ELF-1 (cell line): ENCODE measurements at places on chromosomes 1 and 21.

- DNase-seq, result no peak
Observed at GRCh38 chr1:233242827-233243483, 52.6 kb downstream of the PCNX2 start.

DNA sequence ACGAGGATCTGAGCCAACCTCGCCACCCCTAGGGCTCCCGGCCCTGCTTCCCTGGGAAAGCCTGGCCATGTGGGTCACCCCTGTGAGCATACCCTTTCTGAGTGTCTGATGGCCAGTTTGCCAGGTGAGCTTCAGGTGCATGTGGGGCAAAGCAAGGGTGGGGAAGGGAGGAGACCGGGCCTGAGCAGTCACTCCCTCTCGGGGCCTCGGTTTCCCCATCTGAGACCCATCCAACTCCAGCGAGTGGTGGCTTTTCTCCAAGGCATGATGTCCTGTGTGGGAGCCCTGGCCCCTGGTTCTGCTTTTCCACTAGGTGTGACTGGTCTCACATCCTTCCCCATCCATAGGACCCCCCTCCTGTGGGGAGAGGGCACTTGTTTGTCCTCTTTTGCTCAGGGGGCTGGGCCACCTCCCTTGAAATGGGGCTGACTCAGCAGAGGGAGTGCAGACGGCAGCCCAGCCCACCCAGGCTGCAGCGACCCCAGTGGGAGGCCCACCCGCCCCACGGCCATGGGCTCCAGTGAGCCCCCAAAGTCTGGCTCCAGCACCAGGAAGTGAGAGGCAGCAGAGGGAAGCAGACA is 1.7 kb upstream of the WNT9A start:
- DNase-seq, result no peak

DNA sequence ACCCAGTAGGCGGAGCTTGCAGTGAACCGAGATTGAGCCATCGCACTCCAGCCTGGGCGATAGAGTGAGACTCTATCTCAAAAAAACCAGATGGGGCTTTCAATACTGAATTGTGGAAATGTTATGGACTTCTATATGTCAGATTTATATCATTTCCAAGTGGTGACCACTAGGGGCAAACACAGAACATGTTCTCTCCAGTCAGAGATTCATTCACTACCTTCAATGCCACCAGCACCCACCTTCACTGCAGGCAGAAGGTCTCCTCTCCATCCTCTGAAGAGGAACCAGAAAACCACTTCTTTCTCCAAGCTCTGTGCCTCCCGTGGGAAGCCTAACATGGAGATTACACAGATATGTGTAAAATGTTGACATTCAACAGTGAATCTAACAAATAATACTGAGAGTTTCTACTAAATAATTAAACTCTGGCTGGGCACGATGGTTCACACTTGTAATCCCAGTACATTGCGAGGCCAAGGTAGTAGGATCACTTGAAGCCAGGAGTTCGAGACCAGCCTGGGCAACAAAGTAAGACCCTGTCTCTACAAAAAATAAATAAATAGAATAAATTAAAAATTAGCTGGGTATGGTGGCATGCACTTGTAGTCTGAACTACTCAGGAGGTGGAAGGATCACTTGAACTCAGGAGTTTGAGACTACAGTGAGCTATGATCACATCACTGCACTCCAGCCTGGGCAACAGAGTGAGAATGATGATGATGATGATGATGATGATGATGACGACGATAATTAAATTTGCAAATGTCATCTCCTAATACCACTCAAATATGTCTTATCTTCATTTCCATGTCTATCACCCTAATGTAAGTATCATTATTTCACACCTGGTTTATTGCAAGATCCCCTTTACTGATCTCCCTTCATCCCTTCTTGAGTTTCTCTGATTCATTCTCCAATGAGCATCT is 151.1 kb downstream of the ZNF281 start:
- no peak for DNase-seq

DNA sequence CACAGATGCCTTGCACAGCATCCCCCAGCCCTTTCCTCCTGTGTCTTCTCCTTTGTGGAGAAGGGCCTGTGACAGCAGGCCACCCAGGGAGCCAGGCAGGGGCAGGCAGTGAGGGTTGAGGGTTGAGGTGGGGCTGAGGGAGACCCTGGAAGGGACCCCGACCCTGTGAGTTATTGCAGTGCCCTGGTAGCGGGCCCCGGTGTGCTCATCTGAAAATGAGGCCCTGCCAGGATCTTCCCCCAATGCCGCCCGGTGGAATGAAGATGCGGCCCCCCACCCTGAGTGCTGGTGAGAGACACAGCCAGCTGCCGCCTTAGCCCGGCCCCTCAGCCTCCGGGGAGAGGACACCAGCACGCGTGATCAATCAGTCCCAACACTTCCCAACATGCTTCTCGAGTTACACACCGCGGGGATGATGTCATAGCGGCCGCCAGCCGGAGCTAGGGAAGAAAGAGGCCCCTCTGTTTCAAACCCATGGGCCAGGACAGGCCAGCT is 36.2 kb upstream of the ACTRT2 start:
- DNase-seq, result peak; percentile 32

GRCh38 chr1:227661495-227661894 is 73.6 kb downstream of the JMJD4 start:
- no peak for DNase-seq

- no peak for DNase-seq
Observed at GRCh38 chr1:115336741-115337140, 1.3 kb downstream of the NGF start.

GRCh38 chr1:41484402-41485241 is at the start of gene EDN2:
Gene EDN2 (minus strand): TSS chr1:41484683. CDS start chr1:41484601, 82 bp downstream.
- peak; percentile 43 for DNase-seq

- no peak for DNase-seq
Observed at GRCh38 chr1:167542109-167543032, 11.2 kb downstream of the CREG1 start.

DNA sequence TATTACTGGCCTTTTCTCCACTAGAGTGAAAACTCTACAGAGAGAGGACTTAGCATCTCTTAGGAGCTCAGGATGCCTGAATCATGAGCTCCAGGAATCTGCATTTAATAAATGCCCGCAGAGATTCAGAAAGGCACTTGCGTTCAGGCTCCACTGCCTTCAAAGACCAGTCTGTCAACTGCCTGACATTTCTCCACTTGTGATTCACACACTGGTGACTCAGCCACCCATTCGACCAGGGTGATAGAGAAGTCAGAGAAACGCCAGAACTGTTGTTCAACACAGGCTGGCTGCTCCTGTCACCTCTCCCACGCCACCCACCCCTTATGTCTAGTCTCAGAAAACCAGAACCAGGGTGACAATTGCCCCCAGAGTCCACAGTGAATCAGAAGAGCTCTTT is 26.9 kb upstream of the LBR start:
- no peak for DNase-seq
